ENCODE measurements at places on chromosomes 13 and 19.

DNA sequence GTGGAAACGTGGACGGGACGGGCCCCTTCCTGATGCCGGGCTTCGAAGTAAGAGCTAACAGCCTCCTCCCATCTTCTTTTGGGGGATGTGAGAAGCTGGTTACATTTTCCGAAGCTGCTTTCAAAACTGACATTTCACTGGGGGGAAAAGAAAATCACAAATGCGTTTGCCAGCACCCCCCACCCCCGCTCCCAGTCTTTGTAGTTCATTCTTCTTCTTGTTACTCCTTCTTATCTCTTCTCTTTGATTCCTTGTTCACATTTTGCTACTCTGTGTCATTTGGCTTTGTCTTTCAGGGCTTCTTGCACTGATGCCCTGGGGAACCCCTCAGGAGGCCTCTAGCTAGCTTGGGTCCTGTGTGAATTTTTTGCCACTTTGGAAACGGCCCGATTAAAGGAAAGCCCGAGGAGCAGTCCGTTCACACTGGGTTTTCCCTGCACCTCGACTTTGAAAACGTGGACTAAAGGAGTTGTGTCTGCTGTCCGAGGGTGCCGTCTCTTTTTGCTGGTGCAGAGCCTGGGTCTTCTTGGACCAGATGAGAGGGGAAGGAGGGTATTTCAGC, 1.3 kb downstream of the CARM1 start:
- no peak for DNase-seq

DNA sequence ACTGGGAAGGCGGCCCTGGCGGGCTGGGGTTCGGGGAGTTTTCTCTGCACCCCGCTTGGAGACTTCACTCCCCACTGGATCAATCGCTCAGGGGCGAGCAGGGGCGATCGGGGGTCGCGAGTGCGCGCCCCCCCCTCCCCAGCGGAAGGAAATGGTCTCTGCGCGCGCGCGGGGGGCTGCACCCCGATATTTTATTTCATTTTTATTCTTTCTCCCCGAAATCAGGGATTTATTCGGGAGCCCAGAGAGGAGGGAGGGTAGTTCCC, 421 bp downstream of the ARID3A start:
- DNase-seq, result no peak

DNA sequence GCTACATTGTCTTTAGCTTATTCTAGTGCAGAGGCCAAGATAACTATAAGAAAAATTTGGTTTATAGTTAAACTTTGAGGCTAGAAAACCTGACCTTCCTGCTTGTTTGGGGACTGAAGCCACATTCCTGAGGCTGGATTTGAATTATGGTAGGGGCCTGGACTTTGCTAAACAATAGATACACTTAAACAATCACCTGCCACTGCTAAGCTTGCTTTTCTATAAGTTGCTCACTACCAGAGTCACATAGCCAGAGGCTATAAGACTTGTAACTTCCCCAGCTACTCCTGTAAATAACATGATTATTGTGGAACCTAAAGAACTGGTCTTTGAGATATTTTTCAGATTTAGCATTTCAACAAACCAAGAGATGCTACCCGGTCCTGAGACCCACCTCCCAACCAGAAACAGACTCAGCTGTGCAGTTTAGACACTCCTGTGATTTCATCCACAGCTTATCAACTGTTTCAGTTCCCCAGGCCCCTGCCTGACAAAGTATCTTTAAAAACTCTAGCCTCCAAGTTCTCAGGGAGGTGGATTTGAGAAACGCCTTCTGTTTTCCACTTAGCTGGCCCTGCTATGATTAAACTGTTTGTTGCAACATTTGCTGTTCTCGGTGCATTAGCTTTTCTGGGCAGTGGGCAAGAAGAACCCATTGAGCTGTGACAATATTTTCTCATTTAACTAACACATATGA, 77.7 kb downstream of the MIPEP start:
- DNase-seq, result no peak

- DNase-seq, result no peak
Measured at GRCh38 chr13:112150352-112150751, 83.4 kb downstream of the SOX1 start.

GRCh38 chr13:109389892-109390345, 396.5 kb downstream of the IRS2 start:
- DNase-seq, result no peak

DNA sequence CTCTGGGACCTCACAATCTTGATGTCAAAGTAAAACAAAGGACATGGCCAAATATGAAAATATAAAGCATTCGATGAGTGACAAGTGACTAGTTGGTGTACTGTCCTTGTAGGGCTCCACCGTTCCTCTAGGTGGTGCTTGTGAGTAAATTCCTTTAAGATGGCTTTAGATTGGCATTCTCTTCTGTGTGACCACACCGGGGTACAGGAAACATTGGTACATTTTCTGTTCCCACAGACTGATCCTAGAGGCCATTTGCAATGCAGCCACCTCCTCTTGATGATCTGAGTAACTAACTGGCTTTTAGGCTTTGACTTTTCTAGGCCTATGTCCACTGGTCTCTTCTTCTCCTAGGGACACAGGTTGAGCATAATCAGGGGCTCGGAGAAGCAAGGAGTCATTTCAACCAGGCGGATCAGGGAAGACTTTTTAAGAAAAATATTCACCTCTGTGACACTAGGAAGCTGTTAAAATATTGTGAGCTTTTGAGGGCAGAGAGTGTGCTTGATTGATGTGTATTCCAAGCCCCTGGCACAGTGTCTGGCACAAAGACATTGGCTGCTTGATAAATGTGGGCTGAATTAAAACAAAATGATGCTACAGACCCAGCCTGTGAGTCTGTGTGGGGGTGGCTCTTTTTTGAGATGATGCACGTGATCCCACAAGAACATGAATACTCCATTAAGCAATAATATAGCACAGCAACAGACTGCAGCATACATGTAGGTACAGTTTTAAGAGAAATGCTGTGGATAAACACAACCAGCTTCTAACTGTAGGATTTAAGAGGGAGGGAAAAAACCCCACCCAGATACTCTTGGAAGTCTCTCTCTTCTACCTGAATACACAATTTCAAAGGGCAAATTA, 21.0 kb downstream of the EPSTI1 start:
- DNase-seq, result no peak

GRCh38 chr13:29564818-29565217, 30.7 kb downstream of the SLC7A1 start:
- DNase-seq, result no peak

GRCh38 chr13:75579529-75579928, 29.9 kb downstream of the UCHL3 start:
- no peak for DNase-seq

DNA sequence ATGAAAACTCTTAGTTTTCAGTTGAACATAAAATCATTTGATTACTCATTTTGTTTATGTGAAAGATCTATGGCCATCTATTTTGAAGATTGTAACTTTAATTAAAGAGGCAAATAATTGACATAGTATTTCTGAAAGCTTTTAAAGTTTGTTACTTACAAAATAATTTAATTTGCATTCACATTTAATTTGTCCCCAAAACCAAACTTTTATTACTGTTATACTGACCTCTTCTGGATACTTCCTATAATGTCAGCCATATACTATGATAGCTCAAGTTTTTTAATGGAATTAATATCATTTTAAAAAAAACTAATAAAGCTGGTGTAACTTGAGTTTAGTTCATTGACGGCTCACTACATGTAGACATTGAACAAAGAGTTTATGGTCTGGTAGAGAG, 4.9 kb upstream of the SGCG start:
- DNase-seq, result no peak

DNA sequence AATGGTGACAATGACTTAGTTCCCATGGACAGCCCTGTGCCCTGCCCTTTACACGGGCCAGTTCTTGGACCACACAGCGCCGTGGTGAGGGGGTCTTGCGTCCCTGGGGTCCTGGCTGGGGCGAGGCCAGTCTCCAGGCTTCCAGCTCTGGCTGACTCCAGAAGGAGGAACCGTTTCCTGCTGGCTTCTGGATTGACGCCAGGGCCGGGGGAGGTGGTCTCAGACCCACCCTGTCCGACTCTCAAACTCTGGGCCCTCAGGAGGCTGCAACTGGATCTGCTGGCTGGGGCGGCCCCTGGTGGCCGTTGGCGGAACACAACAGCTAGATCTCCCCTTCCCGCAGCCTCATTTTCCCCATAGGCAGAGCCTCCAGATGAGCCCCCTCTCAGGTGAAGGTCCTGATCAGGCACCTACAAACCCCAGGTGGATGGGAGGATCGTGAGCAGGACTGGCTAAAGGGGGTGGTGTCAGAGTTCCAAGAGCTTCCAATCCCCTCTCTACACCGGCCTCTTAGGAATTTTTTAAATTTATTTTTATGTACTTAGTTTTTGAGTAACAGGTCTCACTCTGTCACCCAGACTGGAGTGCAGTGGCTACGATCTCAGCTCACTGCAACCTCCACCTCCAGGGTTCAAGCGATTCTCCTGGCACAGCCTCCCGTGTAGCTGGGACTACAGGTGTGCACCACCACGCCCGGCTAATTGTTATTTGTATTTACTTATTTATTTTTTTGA, 8.0 kb downstream of the CCDC194 start:
- peak; percentile 87 for DNase-seq

- no peak for DNase-seq
Measured at GRCh38 chr13:77860507-77860981, 58.1 kb downstream of the EDNRB start.

GRCh38 chr19:19461306-19461670, 54.1 kb downstream of the TSSK6 start:
- DNase-seq, result no peak

GRCh38 chr13:96993634-96994016, 651 bp downstream of the OXGR1 start:
- no peak for DNase-seq

- DNase-seq, result no peak
Measured at GRCh38 chr13:33696530-33696929, 121.4 kb upstream of the RFC3 start.

GRCh38 chr19:55301459-55302317, 17.9 kb downstream of the BRSK1 start:
- peak; percentile 100 for DNase-seq

GRCh38 chr19:17137417-17137816, 61.8 kb downstream of the MYO9B start:
- DNase-seq, result no peak

DNA sequence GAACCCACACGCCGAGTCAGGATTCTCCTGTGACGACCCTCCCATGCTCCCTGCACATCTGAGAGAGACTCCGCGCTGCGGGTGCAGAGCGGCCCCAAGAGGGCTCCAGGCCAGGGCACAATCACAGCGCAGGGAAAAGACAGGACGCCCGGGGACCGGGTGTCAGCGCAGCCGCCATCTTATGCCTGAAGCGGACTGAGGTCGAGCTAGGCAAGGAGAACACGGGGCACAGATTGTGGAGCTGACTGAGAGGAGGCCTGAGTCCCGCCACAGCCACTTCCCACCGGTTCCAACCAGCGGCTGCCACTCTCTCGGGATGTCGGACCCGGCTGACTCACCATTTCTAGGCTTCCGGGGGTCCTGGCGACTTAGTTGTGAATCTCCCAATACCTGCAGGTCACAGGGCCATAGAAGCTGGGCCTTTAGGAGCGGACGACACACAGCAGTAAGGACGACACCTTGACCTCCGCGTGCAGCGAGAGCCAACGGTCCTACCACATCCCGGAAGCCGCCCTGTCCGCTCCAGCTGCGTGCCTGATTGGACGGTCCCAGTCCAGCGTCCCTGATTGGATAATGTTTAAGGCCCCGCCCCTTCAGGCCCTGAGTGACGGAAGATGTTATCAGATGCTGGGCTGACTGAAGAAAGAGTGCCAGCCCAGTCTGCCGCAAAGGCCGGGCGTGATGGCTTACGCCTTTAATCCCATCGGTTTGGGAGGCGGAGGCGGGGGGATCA, at the start of gene ZNF728:
Gene ZNF728 (minus strand): TSS at position 487 of the 733 bp plus-strand sequence. CDS start 146 bp downstream, at position 341.
- no peak for DNase-seq

DNA sequence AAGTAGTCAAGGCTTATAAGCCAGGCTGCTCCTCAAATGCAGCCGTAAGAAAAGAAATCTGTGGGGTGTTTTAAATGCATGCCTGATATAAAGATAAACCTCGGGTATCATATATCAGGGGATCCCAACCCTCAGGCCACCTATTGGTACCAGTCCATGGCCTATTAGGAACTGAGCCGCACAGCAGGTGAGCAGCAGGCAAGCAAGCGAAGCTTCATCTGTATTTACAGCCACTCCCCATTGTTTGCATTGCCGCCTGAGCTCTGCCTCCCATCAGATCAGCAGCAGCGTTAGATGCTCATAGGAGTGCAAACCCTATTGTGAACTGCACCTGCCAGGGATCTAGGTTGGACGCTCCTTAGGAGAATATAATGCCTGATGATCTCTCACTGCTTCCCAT, 233.5 kb upstream of the SERP2 start:
- DNase-seq, result no peak

GRCh38 chr13:102035969-102036368, 365.9 kb downstream of the FGF14 start:
- DNase-seq, result no peak

GRCh38 chr19:50025794-50026549, at the start of gene ZNF473:
ZNF473 (plus strand) TSS chr19:50026005; CDS start chr19:50031083, 5,078 bp downstream.
- DNase-seq, result peak; percentile 90

DNA sequence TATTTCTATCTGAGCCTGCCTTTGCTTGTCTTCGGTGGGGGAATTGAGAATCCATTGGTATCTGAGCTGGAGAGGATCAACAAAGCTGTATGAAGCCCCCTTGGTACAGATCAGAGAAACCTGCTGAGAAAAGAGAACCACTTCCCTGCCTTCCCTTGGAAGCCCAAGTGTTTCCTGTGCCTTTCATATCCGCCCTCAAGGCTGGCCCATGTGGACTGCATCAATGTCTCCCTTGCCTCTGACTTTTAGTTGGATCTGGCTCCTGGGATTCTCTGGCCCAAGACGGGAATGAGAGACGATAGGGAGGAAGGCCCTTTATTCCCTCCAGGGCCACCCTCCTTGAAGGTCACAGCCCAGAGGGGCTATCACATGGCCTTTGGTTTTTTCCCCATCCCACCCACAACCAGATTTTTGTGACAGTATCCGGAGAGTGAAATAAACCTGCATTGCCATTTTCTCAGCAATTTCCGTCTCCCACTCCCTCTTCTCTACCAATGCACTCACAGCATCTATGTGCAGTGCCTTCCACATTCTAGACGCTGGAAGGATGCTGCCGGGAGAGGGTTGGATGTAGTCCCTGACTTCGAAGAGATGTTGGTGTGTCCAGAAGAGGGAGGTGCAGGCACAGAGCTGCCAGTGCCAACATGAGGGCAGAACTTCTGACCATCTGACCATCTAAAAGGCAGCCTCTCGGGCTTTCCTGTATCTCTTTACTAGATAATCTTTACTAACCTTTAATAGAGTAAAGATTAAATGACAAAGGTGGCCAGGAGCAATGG, 63.8 kb downstream of the KCTD15 start:
- no peak for DNase-seq

- DNase-seq, result no peak
Measured at GRCh38 chr19:31385744-31386143, 36.5 kb upstream of the TSHZ3 start.
